ENCODE measurements at places on chromosomes 7 and 10.
A peak's percentile ranks its signal among the peaks of the same experiment; 100 is the strongest.

DNA sequence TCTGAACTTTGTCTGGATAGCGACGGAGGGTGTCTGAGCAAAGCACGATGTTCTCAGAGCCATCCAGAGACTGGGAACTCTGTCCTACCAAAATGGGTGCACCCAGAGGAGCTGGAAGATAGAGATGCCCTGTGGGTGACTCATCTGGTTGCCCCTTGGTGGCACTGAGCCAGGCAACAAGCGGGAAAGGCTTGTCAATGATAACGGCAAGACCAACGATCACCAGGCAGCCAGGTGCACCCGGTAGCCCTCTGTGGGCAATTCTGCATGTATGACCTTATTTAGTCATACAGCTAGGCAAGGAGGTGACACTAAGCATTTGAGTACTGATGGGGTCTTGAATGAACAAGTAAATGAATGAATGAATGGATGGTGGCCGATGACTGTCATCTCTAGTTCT is 2.8 kb upstream of the ELN start:
- DNase-seq, result no peak

- no peak for DNase-seq
These were observed 104.6 kb upstream of the GDF10 start for GRCh38 chr10:47195274-47195885.

DNA sequence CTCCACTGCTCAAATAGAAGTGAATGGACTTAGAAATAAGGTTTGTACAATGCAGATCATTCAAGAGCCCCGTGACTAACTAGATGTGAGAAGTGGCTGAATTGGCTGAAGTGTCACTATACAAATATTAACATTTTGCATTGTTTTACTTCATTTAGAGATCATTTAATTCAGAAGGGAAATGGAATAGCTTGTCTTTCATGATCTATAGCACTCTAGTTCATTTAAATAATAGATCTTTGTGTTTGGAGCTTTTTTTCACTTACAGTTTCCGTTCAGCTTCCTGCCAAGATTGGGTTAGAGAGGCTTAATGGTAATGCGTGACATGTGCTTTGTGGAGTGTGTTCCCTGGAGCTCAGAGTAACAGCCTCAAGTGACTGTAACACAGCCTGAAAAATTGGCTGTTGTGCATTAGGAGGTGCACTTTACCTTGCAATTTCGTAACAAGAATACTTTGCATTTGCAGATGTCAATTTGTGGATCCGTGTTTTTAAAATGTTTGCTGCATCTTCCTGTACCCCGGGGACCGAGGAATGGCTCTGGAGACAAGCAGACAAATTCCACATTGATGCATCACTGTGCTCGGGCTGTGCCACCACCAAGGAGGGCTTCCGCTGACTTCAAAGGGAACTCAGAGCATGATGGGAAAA is 170.3 kb downstream of the NRP1 start:
- DNase-seq, result peak; percentile 56

GRCh38 chr7:410395-410910 is 109.2 kb downstream of the PDGFA start:
- DNase-seq, result no peak

DNA sequence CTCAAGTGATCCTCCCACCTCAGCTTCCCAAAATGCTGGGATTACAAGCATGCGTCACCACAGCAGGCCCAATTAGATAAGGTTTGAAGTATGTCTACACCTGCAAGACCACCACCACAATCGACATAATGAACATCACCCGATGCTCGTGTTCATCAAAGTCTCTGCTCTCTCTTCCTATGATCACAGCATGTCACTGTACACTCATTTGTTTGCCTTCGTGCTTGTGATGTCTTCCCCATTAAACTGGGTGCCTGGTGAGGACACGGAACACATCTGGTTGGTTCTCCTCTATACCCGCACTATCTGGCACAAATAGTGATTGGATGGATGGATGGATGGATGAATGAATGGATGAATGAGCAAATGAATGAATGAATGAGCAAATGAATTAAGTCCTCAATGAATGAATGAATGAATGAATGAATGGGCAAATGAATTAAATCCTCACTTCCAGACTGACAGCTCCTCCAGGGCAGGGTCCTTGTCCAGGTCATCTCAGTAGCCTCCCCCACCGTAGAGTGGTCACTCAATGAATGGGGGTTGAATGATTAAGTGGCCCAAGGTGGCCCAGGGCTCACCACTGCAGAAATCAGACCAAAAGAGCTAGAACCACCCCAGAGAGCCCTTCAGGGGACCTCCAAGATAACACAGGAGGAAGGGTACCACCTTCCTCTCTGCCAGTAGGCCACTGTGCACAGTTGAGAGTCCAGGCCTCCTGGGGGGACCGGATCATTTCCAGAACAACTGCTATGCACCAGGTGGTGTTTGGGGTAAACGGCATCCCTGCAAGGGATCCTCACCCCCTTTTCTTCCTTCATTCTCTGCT is 101.9 kb upstream of the TNRC18 start:
- DNase-seq, result peak; percentile 76

DNA sequence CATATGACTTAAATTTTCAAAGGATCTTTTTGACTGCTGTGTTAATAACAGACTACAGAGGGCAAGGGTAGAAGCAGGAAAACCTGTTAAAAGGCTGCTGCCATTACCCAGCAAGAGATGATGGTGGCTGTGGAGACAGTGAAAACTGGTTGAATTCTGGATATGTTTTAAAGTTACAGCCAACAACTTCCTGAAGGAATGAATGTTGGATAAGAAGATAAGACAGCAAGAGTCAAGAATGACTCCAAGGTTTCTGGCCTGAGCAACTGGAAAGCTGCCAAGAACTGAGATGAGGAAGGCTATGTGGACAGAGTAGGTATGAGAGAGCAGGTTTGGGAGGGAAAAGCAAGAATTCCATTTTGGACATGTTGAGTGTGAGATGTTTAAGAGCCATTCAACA is 19.1 kb downstream of the CNOT4 start:
- DNase-seq, result peak; percentile 31

DNA sequence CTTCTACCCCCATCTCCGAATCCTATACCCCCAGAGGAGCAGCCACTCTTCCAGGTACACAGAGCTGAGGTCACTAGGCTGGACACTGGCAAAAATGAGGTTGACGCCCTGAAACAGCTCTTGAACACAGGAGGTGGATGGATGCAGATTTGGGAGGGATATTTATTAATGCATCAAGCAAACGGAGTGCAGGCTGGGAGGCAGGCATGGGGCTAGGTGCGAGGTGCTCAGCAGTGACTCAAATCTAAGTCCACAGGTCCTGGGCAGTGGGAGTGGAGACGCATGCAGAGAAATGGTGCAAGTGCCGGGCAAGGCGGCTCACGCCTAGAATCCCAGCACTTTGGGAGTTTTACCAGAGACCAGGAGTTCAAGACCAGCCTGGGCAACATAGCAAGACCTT is 11.0 kb downstream of the GUSB start:
- no peak for DNase-seq

DNA sequence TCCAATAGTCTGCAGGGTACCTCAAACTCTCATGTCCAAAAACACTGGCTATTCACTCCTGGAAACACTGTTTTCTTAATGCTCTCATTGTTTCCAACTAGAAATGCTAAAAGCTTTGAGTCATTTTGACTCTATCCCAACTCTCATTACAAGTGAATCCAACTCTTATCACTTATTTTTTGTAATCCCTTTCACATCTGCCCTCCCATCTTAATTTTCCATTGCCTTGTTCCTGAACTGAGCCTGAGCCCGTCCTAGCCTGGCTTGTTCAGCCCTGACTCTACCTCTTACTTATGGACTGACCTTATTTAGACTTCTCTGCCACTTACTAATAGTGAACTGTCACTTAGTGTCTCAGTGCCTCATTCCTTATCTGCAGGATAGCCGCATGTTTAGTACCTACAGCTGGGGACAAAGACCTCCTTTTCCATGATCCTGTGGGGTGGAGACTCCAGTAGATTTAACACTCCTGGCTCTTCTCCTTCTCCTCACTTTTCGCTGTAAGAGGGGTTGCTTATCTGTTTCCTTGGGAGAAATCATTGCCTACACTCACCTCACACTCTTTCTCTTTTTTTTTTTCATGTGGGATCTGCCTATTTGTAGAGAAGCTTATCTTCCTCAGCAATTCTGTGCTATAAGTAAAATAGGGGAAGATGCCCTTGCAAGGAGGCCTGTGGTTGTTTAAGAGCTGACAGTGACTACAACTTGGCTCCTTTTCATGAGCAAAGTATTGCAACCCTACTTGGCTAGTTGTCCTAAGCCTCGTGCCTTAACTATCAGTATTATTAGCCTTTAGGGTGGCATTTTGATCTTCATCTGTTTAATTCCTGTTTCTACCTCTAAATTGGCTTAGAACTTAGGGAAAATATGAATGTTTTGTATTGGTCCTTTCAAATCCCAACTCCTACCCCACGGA is 56.4 kb downstream of the SLC16A12 start:
- DNase-seq, result no peak

DNA sequence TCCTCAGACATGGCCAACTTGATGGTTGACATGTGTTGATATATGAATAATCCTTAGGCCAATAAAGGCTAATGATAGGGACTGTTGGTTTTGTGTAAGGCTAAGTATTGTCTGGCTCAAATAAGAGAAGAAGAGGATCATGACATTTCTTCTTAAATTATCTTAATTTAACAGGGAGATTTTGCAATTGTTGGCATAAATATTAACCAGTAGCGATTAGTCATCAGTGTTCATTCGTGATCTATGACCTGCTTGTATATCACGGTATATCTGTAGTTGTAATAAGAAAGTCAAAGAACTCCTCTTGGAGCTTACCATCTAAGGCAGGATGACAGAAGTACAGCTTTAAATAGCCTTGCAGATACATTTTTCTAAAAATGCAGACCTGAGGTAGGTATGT is 196.4 kb downstream of the CREB5 start:
- peak; percentile 59 for DNase-seq

GRCh38 chr10:122514045-122514840 is 46.3 kb upstream of the DMBT1 start:
- no peak for DNase-seq

DNA sequence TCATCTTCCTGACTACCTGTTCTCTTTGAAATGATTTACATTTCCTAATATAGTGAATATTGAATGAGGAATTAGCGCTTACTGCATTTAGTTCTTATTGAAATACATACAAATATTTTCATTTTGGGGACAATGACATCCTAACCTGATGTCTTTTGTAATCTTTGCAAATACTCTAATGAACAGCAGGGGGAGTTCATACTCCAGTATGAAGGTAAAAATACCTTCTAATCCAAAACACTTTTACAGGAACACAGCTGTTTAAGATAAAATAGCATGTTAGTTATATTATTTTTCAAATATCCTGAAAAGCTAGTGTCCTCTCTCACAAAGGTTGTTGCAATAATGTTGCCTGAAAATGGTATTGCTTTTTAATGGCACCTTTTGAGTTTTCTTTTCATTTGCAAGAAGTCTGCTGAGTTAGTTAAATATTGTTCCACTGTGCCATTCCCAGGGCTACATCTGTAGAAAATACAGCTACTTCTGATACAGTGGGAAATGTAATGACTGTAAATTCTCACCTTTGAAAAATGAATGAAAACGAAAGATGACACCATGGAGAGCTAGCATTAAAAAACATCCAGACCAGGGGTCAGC is 400.0 kb downstream of the PHF14 start:
- no peak for DNase-seq

- no peak for DNase-seq
These were observed 12.3 kb downstream of the KCTD7 start for GRCh38 chr7:66640802-66641525.

GRCh38 chr10:30002426-30003266 is 56.7 kb downstream of the JCAD start:
- peak; percentile 67 for DNase-seq

DNA sequence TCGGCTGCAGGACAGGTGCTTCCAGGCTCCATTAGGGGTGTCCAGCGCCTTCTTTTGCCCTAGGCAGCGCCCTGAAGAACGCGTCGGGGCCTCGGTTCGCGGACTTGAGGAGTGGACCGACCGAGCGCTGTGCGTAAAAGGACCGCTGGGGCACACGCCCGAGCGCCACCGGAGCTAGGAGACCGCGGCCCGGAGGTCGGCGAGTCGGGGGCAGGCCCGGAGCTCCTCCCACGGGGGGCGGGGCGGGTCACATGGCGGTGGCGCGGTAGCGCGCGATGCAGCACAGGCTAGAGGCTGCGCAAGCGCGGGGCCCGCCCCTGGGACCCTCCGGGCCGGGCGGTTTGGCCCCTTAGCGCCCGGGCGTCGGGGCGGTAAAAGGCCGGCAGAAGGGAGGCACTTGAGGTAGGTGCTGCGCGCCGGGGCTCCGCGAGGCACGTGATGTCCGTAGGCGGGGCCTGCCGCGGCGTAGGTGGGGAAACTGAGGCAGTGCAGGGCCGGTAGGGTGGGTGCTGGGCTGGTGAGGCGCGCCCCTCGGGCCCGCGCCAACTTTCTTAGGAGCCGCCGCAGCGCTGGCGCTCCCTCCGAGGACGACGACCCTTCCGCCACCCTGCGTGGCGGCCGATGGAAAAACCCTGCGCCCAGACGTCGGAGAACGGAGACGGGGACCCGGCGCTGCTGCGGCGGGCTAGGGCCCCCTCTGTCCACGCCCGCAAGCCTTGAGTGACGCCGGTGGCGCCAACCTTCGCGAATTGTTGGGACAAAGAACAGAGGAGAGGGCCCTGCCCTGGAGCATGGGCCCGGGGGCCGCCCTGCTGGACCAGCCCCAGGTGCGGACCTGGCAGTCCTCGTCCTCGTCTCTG is at the start of gene PRXL2A:
PRXL2A (plus strand) TSS at position 310 of the 860 bp plus-strand sequence. CDS start 11,917 bp downstream, outside the sequence.
- peak; percentile 40 for DNase-seq

Data from fibroblast of skin of abdomen (primary cell).